Activated CD4-positive, alpha-beta T cell treated with anti-CD3 and anti-CD28 coated beads for 48 hours (primary cell): ENCODE measurements at places on chromosomes 1 and 21.
A peak's percentile ranks its signal among the peaks of the same experiment; 100 is the strongest.

GRCh38 chr1:34918977-34919561, 10.4 kb downstream of the DLGAP3 start:
- no peak for DNase-seq

DNA sequence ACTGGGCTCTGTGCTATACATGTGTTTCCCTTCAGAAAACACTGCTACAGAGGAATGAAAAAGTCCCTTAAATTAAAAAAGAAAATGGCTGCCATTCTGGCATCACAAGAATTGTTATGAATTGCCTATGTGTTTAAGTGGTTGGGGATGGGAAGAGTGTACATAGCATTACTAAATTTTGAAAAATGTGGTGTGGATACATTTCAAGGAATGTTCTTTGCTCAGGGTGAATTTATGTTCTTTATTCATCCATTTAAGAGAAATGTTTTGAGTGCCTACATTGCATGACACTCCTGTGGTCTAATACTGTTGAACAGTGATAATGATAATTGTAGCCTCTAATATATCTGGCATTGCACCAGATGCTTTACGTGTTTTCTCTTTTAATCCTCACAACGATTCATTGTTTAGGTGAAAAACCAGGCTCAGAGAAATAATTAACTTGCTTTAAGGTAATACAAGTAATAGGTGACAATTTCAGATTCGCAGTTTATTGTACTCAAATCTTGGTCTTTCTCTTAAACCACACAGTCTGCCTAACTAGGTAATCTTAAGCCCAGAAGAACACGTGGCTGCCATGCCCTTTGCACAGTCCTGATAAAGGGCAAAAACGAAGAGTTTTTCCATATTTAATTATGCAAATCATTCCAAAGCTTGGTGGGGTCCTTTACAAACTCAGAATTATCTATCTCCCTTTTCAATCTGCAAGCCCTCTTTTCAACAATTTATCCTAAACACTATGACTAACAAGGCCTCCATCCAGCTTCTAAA, 31.5 kb downstream of the DPT start:
- DNase-seq, result no peak

GRCh38 chr1:98179151-98179773, 258.4 kb upstream of the DPYD start:
- DNase-seq, result no peak

DNA sequence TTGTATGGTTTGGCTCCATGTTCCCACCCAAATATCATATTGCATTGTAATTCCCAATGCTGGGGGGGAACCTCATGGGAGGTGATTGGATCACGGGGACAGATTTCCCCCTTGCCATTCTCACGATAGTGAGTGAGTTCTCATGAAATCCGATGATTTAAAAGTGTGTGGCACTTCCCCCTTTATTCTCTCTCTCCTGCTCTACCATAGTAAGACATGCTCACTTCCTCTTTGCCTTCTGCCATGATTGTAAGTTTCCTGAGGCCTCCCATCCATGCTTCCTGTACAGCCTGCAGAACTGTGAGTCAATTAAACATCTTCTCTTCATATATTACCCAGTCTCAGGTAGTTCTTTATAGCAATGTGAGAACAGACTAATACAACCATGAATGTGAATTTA, 211.6 kb upstream of the NR5A2 start:
- no peak for DNase-seq

DNA sequence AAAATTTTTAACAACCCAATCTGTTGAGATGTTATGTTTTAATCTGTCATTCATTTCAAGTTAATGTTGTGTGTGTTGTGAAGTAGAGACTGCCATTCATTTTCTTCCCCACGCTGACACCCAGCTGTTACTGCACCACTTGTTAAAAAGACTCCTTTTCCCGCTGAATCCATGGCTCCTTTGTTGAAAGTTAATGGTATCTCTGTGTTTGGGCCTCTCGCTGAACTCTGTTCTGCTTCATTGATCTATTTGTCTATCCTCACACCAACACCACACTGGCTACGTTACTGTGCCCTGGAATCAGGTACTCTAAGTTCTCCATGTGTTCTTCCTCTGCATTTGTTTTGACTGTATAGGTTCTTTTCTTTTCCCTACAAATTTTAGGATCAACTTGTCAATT, 58.2 kb downstream of the PDE9A start:
- no peak for DNase-seq

- no peak for DNase-seq
These were observed 91.6 kb upstream of the SAMD11 start for GRCh38 chr1:832136-832535.

DNA sequence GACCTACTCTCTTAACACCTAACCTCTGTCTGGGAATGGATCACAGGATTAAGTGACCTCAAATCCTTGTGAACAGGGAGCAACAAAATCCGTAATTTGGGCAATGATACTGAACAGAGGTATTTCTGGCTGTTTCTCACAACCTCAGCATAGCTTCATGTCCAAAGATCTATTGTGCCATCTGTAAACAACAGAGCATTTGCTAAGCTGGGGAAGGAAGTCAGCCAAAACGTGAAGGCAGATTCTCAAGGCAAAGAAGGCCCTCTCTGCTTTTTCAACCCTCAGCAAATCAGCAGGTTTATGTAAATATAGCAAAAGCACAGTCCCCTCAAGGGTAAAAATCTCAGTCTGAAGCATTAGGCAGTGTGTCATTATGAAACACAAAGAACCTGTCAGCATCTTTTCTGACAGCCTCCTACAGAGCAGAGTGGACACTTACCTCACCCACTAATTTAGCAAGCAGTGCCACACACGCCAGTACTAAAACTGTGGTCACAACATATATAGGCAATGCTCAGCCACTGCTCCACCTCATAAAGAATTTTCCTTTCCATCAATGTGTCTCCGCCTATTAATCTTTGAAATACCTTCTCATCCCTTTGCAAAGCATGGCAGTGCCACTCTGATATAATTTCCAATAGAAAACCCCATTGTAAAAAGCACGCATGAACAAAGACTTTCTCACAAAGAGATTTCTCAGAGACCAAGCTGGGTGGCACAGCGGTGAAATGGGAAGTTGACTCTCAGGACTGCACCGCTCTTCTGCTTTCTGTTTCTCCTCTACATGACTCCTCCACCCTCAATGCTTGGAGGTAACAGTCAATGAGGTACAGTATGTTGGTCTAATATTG, 188.0 kb downstream of the RERE start:
- DNase-seq, result no peak

GRCh38 chr21:42818328-42818749, 61.0 kb downstream of the WDR4 start:
- DNase-seq, result peak; percentile 71

- DNase-seq, result no peak
These were observed 43.5 kb upstream of the SARS1 start for GRCh38 chr1:109170035-109170764.

GRCh38 chr1:237041461-237041794, 556 bp upstream of the RYR2 start:
- no peak for DNase-seq

DNA sequence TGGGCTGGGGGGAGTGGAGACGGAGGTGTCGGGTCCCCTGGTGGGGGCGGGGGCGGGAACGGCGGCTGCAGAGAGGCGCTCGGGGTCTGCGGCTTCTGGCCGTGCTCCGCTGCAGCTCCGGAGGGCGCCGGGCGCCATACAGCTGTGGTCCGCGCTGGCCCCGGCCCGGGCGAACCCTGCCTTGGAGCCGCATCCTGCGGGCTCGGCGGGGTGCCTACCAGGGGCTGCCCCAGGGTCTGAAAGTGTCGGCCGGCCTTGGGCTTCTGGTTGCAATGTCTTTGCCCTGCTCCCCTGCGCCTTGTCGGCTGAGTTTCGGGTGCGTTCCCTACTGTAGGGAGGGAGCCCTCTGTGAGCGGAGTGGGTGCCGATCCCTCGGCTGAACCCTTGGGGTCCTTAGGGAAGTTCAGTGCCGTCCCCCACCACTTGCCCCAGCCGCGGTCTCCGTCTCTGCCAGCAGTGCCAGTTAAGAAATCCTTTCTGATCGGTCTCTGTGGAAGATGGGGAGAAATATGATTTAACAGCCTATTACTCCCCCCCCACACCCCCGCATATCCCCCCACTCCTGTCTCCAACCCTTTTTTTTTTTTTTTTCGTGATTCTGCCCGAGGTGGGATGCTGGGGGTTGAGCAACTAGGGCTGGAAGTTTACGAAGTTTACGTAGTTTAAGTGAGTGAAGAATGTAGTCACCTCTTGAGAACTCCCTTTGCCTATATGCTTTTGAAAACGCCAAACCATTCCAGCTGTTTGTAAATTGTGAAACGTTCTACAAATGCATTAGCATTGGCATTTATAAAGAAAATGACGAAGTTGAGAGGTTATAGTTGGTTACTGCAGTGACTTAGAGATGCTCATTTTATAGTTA, 588 bp downstream of the NEXN start:
- DNase-seq, result peak; percentile 22

DNA sequence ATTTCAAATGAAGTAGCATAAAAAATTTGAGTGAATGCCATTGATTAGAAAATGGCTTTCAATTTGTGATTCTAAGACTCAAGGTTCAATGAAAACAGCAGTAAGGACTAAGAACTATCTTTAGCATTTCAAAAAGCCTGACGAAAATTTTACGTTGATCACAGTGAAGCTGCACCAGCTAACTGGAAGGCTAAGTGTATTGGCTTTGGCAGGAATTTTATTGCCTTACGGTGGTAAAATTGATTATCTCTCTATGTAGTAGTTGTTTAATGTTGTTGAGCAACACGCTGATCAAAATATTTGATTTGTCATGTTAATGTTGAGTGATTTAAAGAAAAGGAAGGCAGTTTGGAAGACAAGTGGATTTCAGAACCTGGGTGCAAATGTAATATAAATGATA, 49.6 kb downstream of the ATG4C start:
- no peak for DNase-seq

GRCh38 chr1:183159960-183160359, 26.1 kb upstream of the LAMC2 start:
- no peak for DNase-seq

GRCh38 chr1:65054481-65054880, 88.1 kb upstream of the JAK1 start:
- DNase-seq, result no peak

- no peak for DNase-seq
These were observed 1.7 kb downstream of the NES start for GRCh38 chr1:156675210-156676113.

DNA sequence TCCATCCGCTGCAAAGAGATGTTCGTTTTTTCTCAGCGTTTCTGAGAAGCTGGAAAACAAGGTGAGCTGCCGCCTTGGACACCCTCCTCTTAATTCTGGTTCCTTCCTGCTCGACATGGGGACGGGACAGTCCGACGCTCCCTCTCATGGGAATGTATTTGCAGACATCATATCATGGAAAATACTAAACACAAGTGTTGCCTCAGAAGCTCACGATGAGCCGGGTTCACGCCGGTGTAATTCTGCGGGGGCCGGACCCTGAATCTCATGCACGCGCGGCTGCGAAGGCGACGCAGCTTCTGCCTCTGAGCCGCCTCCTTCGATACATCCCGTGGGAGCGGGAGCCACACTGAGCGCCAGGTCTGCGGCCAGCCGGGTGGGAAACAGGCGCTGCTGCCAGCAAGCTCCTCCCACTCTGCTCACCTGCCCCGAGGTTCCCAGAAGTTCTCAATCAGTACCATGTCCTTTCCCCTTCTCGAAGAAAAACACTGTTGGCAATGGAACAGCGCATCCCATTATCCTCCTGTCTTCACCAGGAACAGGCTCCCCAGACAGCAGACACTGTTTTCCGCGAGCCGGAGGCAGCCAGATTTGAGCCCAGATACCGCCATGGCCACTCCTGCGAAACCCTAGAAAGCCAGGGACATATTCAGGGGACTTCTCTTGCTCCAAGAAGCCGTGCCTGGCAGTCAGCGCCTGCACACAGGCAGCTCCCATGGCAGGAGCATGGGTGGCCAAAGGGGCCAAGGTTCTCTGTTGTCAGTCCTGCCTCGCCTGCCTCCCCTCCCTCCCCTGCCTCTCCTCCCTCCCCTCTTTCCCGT, 98.0 kb downstream of the WDR4 start:
- DNase-seq, result no peak

GRCh38 chr1:152127673-152128072, 12.4 kb upstream of the TCHH start:
- no peak for DNase-seq

DNA sequence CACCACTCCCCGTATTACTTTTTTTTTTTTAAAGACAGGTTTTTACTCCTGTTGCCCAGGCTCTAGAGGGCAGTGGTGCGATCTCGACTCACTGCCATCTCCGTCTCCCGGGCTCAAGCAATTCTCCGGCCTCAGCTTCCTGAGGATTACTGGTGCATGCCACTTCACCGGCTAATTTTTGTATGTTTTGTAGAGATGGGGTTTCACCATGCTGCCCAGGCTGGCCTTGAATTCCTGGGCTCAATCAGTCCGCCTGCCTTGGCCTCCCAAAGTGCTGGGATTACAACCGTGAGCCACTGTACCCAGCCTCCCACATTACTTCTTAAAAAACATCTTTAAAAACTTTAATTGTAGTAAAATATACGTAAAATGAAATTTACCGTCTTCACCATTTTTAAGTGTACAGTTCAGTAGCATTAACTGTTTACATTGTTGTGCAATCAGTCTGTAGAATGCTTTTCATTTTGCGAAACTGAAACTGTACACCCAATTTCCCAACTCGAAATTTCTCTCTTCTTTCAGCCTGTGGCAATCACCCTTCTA, 77.0 kb downstream of the ZMYM4 start:
- DNase-seq, result no peak

DNA sequence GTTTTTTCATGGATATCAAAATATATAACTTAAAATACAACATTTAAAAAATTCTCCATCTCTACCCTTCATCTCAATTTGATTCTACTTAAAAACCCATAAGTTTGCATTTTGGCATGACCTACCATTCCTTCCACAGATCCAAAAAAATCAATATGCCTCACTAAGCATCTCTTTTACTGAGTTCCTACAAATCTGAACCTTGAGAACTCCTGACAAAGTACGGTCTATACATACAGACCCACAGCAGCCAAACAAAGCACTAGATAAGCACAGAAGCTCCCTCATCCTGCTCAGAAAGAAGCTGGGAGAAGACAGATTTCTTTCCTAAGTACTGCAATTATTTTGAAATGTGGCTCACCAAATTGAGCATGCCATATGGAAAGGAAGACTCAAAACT, 167.5 kb downstream of the KCNT2 start:
- no peak for DNase-seq

GRCh38 chr1:88801575-88802208, 89.7 kb downstream of the GTF2B start:
- no peak for DNase-seq

- no peak for DNase-seq
These were observed 71.3 kb upstream of the S1PR1 start for GRCh38 chr1:101165532-101165931.

DNA sequence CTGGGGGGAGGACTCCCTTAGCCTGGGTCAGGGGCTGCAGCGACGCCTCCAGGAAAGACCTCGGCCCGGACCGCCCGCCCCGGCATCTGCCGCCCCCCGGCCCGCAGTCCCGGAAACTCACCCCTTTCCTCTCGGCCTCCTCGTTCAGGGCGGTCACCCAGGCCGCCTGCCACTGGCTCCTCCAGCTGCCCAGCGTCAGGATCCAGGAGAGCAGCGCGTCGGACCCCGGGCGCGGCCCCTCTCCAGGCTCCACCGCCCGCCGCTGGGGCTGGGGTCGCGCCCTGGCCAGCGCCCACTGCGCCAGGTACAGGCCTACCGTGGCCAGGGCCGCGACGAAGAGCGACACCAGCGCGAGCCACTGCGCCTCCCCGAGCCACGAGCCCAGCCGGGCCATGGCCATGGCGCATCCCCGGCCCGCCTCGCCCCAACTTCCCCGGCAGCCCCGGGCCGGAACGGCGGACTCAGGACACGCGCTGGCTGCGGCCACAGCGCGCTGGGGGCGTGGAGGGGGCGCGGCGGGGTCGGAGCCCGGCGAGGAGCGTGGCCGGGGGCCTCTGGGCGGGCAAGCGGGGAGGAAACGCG, 478 bp downstream of the C2CD2 start:
- DNase-seq, result no peak

GRCh38 chr1:229230893-229231753, 39.8 kb upstream of the RAB4A start:
- DNase-seq, result no peak
